ENCODE measurements at places on chromosomes 3 and 15.

GRCh38 chr15:36965570-36966342, 134.6 kb downstream of the MEIS2 start:
- DNase-seq, result no peak

DNA sequence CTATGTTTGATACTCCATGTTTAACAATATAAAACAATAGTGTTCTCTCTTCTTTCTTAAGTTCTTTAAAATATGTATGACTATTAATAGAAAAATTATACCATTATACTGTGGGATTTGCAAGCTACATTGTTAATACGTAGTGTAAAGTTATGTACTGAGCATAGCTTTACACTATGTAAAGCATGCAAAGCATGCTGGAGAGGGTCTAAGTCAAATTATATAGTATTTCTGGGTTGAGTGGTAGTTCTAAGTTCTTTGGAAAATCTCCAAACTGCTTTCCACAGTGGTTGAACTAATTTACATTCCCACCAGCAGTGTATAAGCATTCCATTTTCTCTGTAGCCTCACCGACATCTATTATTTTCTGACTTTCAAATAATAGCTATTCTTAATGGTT, 253.0 kb downstream of the RAP2B start:
- no peak for DNase-seq

DNA sequence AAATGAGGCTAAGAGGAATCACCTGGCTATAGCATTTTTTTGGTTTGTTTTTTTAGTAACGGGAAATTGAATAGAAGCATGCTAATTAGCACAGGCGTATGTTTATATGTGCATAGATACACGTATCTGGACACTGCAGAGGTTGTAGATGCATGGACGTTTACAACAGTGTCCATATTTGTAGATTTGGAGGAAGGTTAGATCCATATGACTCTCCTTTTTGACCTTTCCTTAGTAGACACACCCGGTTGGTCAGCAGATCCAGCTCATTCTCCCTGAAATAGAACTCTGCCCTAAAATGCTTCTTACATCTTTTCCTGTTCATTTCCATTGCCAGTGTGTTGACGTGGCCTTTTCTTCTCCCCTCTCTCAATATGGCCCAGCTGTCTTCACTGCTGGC, 60.1 kb downstream of the SLCO3A1 start:
- DNase-seq, result no peak

DNA sequence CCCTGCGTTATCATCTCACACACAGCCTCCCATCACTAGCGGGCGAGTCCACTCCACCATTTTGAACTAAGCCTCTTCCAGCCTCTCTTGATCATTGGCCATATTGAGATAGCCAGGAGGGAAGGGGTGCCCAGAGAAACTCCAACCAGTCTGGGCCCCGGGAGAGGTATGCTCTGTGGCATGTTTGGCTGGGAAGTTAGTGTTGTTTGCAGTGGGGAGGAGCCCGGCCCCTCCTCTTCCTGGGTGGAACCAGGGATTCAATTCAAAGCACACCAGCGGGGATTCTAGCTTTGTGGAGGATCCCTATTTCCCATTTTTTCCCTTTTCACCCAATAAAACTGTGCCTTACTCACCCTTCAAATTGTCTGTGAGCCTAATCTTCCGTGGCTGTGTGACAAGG, 71.8 kb downstream of the GBE1 start:
- DNase-seq, result no peak
